Stimulated activated CD8-positive, alpha-beta memory T cell treated with anti-CD3 and anti-CD28 coated beads, Interleukin-4, amount 100 ng/mL, for 1 hour (primary cell): ENCODE measurements at places on chromosomes 11 and 22.

DNA sequence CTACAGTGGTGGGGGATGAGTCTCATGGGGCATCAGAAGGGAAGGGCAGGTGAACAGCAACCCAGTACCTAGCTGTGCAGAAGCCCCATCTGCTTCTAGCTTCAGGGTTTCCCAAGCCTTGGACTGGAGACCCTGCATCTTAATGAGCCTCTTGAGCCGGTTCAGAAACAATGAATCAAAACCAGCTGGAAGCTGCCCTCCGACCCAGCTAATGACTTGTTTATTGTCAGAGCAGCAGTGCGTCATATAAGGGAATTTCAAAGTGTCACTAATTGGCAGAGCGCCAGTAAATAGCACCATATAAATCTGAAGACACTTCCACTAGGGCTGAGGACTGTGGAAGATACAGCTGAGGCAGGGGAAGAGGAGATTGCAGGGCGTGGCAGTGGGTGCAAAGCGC lies 57.5 kb downstream of the RPUSD4 start:
- DNase-seq, result no peak

DNA sequence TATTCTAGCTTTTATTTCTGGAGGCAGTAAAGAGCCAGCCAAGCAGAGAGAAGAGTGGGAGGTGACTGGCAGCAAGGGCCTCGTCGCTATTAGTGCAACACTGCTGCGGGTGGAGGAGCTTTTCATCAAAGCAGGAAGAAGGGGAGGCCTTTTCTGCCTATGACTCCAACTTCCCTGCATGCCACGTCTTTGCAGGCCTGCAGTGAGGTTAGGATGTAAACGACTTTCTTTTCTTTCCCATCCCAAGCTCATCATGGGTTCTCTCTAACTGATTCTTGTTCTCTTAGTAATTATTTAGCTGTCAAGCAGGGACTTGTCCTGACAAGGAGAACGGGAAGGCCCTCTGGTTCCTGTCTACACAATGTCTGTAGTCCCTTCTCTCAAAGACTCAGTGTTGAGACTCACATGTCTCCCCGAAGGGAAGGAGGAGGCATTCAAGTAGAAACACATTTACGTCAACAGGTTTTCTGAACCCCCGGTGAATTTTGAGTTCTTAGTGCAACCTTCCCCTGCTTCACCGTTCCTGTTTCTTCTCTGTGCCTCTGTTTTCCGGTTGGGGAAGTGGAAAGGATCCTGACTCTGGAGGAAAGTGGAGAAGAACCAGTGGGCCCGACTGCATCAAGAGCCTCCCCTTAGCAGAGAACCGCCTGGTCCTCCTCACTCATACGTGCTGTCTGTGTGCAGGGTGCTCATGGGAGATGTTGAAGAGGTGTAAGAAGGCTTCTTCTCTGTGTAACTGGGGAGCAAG lies 56.9 kb downstream of the PACS1 start:
- DNase-seq, result no peak

DNA sequence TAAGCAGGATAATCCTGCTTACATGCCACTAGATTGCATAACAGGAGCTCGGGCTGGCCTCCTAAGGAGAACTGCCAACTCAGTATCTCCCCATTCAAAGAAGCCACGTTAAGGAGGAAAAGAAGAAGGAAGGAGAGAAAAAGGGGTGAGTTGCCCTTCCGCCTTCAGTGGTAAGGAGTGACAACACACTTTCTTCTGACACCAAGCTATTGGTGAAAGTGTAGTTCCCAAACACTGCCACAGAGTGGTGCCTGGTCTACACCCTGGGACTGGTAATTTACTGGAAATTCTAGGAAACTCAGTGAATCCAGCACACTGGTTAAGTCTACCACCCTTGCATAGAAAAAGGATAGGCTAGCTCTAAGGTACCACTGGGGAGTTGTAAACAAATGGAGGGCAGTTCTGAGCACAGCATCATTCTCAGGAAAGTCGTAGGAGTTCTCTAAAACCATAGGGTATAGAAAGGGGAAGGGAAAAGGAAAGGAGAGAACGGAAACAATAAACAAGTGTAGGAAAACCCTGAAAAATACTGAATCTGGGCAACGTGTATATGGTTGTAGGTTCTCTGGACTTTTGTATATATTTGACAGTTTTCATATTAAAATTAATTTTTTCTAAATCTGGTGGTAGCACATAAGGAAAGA lies 58.2 kb downstream of the RRAS2 start:
- no peak for DNase-seq

- no peak for DNase-seq
Measured at GRCh38 chr22:45314054-45314721, 4.5 kb downstream of the FAM118A start.

- DNase-seq, result no peak
Measured at GRCh38 chr11:19193916-19194315, 7.9 kb downstream of the CSRP3 start.

GRCh38 chr11:130212431-130212961 lies 52.9 kb downstream of the ST14 start:
- no peak for DNase-seq

DNA sequence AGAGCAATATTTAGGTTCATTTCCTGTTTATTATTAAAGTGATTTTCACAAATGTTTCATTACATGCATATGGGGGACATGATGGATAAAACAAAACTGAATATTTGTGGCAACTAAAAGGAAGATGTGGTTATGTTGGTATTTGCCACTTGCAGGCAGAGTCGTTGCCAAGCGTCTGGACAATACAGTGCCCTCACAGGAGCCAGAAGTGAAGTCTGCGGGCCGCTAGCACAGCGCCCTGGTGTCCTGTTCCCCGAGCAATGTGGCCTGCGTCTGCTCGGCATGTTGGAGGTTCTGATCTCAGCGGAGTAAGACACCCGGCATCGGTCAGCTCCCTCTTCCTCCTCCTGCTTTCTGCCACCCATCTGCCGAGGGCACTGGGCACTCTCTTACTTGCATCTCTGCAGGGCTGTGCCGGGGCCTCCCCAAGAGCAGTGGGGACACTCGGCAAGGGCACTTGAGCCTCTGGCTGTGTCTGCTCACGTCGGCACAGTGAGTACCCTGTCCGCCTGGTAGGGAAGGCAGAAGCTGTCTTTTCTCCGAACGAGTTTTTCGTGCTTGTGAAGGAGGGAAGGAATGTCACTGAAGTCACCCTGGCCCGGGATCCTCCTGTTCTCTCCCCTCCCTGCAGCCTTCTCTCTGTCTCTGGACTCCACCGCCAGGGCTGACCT lies 10.5 kb upstream of the TTLL12 start:
- DNase-seq, result no peak

DNA sequence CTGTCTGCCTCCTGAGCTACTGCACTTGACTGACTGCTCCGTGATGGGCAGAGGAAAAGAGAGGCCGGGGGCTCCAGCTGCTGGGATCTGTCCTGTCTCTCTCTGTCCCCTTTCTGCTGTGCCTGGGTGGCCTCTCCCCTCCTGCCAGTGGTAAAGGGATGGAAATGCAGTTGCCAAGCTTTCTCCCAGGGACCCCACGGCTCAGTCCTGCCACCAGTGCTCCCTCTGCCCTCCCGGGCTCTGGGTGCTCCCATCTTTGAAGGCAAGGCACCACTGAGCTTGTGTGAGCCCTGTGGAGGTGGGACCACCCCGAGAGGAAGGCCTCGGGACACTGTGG lies 32.0 kb downstream of the NADSYN1 start:
- DNase-seq, result no peak

DNA sequence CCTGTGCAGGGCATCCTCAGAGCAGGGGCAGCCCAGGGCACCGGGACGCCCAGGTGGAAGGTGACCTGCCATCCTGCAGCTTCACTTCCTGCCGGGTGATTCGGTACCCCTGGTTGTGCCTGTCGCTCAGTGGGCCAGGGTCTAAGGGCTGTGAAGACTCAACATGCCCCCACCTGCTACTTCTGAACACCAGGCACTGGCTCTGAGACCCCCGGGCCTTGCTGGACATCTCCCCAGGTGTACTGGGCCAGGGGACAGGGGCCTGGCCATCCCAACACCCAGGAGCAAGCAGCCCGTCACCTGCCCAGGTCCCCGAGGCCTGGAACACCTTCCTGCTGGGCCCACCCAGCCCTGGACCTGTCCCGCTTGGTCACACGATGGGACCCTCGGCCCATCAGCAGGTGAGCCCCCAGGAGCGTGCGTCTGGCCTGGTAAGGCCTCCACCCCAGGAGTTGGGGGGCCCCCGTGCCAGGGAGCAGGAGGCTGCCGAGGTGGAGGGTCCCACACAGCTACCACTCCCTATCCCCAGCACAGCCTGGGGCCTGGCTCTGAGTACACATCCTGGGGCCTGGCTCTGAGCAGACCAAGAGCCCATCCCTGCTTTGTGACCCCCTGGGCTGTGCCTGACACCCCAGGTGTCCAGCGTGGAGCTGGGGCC lies 3.9 kb upstream of the MUC5B start:
- no peak for DNase-seq

GRCh38 chr11:70305501-70305900 lies 35.0 kb downstream of the PPFIA1 start:
- no peak for DNase-seq

DNA sequence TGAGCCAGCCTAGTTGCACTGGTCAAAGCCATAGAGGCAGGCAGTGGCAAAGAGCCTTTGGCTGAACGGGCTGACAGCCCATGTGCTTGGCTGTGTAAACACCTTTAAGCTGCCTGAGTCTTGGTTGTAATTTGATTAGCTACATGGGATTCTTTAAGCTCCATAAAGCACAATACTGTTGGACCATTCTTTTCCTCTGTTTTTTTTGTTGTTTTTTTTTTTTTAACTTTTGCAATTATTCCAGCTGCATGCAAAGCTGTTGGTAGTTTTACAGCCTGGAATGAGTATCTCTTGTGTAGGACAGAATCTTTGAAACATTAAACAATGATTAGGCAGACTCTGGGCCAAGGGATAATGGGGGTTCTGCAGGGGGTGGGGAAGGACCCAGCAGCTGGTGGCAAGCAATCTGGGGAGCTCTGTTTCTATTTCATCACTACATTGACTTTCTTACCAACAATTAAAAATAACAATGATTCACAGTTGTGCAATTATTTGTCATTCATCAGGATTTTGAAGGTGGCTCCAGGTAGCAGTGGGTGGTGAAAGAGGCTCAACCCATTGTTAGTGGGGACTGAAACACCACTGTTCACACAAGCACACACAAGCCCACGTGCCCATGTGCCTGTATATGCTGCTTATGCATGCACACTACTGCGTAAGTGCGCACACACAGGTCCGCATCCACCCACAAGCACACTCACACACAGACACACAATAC lies 69.5 kb upstream of the CSNK2A3 start:
- no peak for DNase-seq
